Skin of body (tissue), 3 donors: ENCODE measurements at places on chromosomes 6 and 20.

DNA sequence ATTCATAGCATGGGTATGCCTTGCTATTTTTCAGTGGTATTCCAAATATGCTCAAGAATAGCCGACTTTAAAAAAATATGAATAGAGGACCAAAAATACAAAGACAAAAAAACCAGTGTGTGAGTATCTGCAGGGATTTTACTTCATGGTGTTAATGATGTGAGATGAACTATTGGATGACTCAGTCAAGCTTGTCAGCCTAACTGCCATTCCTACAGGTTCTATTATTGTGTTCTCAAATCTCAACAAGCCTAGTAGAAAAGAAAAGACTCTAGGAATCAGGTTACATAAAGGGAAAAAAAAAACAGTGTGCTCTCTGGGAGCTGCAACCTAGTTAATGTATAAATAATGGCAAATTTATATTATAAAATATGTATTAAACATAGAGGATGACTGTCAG lies 588.4 kb upstream of the BTBD3 start:
- no peak for DNase-seq

DNA sequence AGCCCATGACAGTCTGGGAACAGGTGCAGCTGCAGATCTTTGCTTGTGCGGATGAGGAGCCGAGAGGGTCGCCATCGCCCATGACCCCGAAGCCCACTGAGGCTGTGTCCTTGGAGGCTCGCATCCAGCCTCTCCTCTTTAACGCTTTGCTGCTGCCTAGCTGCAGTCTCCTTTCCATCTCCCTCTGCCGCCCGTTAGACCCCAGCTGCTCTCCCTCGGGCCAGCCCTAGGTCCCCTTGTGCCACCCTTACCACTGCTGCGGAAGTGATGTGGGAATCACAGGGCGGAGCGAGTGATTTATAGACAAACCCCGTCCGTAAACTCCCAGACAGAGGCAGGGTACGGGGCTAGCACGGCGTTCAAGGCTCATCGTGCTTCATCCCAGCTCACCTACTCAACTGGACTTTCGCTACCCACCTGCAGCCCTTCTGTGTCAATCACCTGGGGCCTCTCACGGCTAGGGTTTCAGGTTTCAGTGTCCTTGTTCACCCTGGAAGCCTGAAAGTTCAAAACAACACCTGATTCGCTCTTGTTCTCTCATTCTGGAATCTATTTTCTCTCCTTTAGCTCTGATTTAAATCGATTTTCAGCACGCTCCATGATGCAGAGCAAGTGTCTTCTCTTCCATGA lies 76.1 kb downstream of the PAX1 start:
- no peak for DNase-seq

DNA sequence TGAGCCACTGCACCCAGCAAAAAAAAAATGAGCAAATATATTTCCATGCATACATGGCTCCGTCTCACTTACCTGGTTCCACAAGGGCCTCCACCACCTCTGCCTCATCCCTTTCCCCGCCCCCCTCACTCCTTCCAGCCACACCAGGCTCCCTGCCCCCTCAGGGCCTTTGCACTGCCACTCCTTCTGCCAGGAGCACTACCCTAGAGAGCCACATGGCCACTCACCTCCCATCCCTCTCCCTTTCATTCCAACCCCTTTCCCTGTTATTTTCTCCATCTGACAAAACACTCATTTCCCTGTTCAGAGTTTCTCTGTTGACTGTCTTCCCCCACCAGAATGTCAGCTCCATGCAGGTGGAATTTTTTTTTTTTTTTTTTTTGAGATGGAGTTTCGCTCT lies 12.8 kb downstream of the SNAI1 start:
- DNase-seq: no peak

DNA sequence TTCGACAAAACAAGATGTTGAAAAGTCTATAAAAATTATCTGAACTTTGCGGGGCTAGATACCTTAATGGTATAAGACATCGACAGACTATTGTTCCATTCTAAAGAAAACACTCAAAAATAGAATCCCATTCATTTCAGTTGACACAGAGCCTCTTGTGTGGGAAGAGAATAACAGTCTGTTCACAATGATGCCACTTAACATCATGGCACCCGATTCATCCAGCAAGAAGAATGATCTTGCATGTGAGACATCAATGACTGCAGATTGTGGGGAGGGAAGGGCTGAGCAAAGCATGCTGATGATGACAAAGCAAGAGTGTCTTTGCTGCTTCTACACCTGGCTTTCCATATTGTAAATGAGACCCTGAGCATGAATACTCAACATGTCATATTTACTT lies 49.7 kb upstream of the ARMH2 start:
- no peak for DNase-seq

DNA sequence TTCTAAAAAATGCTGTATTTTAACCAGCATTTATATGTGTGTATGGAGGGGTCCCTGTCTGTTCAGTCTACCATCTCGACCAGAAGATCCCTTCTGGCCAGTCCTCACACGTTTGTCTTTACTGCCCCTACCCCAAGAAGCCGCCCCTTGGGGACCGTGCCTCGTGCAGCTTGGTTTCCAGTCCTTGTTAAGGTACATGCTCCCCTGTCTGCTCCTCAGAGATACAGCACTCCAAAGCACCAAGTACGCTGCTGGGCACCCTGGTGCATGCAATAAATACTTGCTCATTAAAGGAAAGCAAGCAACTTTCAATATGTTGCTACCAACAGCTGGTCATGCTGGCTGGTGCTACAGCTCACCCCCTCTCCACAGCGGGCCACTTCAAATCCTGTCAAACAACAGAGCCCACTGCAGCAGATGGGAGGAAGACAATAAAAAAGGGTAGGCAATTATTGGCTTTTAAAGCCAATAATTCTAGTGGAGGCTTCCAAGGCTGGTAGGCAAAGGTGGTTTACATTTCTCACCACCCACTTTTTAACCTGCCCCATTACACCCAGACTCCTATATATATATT lies 61.6 kb downstream of the PSMG4 start:
- no peak for DNase-seq

DNA sequence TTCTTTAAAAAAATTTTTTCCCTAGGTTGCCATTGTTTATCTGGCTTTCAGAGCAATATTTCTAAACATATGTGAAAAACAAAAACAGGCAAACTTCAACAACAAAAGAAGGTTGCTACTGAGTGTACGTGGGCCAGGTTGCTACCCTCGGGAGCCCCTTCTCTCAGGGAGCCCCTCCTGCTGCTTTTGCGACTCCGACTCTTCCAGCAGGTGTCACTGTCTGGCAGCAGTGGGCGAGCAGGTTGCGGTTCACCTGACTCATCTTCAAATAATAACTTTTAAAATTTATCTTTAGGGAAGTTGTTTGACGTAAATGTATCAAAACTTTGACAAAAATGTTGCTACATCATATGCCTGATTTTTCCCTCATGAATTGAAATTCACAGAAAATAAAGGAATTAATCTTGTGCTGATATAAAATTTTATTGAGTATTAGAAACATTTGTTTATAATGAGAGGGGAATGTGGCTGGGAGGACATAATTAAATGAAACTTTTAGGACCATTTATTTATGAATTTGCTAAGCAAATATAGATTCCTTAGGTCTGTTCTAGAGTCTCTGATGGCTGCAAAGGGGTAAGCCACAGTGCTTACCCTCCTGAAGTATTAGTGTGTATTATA lies 138.8 kb downstream of the HIVEP1 start:
- no peak for DNase-seq

DNA sequence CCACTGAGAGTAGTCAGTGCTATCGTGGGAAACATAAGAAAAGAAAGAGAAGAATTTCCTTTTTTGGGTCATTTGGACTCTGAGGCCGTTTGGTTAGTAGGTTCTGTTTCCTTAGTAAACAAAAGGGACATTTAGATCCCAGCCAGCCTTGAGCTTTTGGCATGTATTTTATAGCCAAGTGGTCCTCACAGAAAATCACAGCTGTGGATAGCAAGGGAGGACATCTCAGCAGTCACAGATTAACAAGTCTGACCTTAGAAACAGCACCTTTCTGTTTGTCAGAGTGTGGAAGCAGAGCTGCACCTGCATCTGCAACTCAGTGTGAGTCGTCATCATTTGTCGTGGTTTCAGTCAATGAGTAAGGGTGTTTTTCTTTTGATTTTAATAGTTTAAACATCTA lies 40.5 kb downstream of the FAM120B start:
- no peak for DNase-seq

DNA sequence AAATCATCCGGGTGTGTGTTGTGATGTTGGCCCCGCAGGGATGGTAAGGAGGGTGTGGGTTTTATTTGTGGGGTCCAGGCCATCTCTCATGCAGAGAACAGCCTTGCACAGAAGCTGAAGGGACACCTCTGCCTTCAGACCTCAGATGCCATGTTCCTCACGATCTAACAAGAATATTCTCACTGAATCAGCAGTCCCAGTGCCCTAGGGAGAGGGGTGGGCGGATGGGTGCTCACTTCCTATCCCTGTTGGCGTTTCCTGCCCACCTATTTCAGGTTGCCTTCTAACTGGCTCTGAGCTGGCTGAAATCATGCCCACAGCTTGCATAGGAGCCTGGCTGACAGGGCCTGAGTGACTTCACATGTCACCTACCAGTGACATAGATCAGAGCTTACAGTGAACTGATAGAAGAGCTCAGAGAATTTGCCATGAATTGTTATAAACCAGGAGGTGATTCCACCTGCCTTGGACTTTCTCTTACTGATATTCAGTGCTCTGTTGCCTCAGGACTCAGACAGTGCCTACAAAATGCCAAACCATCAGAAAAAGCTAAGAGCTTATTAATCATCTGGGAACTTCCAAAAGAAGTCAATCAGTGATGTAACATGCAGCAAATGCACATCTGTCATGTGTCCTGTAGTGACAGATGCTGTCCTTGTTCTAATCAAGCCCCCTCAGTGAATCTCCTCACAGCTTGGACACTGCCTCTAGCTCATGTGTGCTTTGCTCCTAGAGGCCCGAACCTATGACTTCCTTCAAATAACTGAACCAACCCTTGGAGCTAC lies 285.8 kb upstream of the PRND start:
- no peak for DNase-seq

DNA sequence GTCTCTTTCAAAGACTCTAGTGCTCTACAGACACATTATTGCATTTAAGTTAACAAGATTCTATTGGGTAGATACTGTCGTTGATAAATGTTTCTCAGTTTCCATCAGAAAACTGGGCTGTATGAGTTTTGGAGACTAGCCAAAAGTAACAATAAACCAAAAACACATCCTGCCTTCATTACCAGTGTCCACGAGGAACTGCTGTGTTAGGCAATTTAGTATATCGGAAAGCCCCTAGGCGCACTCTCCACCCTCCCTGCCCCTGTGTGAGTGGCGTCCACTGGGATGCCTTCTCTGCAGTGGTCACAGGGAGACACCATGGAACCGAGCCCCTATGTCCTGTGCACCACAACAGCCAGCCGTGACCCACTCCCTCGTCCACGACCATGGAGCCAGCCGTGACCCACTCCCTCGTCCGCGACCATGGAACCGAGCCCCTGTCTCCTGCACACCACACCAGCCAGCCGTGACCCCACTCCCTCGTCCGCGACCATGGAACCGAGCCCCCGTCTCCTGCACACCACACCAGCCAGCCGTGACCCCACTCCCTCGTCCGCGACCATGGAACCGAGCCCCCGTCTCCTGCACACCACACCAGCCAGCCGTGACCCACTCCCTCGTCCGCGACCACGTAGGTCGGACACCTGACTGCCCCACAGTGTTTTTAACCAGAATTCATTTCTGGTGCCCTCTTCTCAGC lies 35.3 kb downstream of the DLL1 start:
- DNase-seq: no peak

- no peak for DNase-seq
These were observed 95.6 kb downstream of the KIF16B start for GRCh38 chr20:16477632-16478031.

DNA sequence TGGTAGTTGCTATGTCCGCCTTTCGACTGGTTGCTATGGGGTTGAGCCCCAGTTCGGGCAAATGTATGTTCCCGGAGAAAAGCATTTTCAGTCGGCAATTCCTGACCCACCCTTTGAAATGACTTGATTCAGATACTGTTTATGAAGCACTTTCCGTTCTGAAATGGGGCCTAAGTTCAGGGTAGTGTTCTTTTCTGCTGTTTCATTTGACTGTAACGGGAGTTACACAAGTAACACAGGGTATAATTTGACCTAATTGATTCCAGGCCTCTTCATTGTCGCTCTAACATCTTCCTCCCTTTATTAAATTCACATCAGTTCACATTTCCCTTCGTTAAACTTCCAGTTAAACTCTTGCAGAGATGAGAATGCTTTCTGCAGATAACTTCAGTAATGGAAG lies 85.5 kb downstream of the BMP6 start:
- no peak for DNase-seq

DNA sequence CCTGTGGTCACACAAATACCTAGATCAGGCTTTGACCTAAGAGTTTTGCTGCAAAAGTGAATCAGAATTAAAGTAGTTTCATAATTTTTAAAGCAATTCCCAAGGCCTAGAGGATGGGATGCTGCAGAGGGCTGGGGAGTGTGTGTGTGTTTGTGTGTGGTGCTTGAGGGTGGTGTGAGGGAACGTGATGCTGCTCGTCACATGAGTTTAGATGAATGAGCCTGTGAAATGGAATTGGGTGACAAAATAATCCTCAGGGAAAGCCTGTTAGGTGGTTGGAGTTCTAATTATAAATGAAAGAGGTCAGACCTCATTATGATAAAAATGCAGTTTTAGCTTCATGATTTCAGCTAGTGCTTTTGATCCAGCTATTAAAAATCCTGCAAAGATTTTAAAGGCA lies 87.5 kb upstream of the TMEM170B start:
- DNase-seq: no peak

DNA sequence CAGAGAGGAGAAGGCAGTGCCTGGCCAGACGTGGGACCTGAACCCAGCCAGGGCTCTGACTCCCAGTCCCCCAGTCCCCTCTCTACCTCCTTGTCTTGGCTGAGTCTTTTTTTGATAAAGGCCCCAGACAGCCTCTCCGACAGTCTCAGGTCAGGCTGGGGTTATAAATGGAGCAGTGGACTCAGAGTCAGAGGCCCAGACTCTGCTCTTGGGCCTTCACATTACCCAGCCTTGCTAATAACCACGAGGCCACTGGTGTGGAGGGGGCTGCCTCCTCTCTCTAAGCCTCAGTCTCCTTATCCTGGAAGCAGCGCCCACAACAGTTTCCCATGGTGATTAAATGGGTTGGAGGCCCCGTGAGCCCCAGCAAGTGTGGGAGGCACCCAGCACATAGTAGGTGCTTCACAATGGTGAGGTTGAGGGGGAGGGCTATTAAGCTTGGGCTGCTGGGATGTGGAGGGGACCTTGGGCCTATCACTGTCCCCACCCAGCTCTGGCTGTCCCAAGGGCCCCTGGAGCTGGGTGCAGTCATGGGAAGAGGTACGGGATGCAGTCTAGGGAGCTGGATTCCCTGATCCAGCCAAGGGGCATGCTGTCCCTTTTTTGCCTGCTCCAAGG lies 35.7 kb downstream of the TGM2 start:
- DNase-seq: no peak

DNA sequence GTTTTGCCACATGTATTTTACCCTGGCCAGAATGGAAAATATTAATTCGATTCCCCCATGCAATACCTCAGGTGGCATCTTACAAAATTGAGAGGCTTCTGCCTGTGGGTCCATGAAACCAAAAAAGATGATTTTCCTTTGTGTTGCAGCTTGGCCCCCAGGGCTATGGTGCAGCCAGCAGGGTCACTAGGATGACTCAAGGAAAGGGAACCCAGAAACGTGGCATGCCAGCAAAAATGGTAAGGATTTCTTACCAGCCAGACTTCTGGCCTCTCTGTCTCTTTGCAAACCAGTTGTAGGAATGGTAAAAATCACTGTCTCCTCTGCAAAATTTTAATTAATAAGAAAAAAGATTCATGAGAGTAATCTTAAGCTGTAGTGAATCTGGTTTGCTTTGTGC lies 11.6 kb upstream of the TAAR9 start:
- no peak for DNase-seq

GRCh38 chr6:56649053-56649769 lies 6.5 kb upstream of the DST start:
- no peak for DNase-seq
